ENCODE measurements at places on chromosomes 1 and 21.
A peak's percentile ranks its signal among the peaks of the same experiment; 100 is the strongest.

DNA sequence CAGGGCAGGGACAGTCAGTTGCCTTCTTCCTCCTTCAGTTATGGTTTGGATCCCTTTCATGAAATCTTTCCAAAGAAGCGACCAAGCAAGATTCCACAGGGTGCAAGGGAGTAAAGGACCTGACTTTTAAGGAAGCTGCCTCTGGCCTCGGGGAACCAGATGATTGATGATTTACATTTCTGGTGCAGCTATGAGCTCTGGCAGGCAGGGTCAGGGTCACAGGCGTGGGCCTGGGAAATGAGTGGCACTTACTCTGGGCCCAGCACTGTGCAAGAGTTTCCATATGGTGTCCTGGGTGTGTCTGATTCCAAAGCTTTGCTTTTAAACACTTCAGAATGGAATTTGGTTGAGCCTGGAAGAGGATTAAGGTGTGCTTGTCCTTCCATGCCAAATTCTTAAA lies 7.2 kb upstream of the CRABP2 start:
- no peak for DNase-seq

GRCh38 chr1:66276218-66276617 lies 257.7 kb upstream of the SGIP1 start:
- no peak for DNase-seq

DNA sequence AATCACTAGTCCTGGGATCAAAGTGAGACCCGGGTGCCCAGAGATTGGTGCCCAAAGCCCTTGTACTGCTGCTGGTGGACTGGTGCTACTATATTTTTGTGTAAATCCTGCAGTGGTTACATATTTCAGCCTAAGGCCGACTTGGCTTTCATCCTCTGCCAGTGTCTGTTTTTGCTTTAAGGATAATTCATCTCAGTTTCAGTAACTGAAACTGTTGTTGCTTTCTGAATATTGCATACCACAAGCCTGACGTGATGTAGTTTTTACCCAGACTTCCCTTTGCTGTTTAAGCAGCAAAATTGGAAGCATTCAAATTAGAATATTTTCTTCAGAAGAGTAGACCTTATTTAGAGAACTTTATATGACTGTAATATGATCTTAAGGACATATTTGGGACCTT lies 341.8 kb downstream of the RYR2 start:
- no peak for DNase-seq

DNA sequence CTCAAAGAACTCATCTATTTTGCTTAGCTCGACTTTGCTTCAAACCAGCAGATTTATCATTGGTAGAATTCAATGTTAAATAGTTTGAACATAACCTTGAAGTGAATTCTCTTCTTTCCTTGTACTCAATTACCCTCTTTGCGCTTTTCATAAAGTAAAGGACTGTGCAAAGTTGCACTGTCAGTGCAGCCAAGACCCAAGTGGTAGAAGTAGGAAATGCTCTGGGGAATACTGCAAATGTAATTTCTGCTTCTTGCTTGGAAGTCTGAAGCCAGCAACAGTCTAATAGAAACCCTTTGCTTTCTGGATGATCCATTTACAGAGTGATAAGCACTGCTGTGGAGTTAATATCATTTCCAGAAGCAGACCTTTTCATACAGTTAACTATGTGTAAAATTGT lies 936.7 kb upstream of the TMPRSS15 start:
- no peak for DNase-seq

GRCh38 chr1:215251428-215251827 lies 168.9 kb downstream of the KCNK2 start:
- no peak for DNase-seq

DNA sequence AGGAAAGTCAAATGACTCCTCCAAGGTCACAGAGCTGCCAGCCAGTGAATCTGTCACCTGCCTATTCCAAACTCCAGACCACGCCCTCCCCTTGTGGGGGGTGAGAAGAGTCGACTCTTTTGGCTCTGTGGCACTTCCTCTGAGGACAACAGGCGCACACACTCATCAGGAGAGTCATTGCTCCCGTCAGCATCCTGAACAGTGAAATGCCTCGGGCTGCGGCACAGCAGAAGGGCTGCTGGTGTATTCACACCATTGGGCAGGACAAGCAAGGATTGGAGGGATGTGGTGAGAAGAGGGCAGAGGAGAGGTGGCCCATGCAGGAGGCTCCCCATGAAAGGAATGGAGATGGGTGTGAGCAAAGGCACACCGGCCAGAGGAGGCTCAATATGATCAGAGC lies 239.0 kb downstream of the TOMM20 start:
- no peak for DNase-seq

GRCh38 chr1:200038981-200039848 lies 11.7 kb downstream of the NR5A2 start:
- no peak for DNase-seq

DNA sequence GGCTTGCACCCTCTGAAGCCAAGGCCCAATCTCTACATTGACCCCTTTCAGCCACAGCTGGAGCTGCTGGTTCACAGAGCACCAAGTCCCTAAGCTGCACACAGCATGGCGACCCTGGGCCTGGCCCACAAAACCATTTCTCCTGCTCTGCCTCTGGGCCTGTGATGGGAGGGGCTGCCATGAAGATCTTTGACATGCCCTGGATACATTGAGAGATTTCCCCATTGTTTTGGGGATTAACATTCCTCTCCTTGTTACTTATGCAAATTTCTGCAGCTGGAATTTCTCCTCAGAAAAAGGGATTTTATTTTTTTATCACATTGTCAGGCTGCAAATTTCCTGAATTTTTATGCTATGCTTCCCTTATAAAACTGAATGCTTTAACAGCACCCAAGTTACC lies 235.8 kb downstream of the COL11A1 start:
- DNase-seq: no peak

GRCh38 chr1:153370146-153370545 lies 5.3 kb downstream of the S100A12 start:
- no peak for DNase-seq

DNA sequence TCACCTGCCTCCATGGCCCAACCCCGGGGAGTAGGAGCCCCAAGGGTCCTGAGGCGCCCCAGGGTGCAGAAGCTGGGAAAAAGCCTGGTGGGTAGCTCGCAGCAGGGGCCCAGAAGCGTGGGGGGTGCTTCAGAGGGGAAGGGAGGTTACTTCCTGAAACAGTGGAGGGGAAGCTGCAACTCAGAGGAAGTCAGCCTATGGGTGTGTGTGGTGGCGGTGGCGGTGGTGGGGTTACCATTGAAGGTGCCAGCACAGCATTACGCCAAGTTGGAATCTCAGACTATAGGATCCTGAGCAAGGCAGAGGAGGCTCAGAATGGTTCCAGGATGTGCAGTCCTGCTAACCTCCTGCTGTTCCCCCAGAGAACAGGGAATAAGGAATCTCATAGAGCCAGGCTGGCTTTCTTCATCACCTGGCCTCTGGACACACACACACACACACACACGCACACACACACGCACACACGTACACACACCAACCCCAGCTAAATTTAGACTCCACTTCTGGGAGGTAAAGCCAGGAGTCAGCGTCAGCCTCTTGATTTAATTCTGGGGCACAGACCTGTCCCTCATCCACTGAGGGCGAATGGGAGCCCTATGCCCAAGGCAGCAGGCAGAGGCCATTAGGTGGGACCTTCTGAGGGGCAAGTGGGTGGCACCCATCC lies 1.3 kb downstream of the DENND4B start:
- no peak for DNase-seq

GRCh38 chr1:238223076-238223640 lies 332.4 kb upstream of the ZP4 start:
- DNase-seq: peak; percentile 12

DNA sequence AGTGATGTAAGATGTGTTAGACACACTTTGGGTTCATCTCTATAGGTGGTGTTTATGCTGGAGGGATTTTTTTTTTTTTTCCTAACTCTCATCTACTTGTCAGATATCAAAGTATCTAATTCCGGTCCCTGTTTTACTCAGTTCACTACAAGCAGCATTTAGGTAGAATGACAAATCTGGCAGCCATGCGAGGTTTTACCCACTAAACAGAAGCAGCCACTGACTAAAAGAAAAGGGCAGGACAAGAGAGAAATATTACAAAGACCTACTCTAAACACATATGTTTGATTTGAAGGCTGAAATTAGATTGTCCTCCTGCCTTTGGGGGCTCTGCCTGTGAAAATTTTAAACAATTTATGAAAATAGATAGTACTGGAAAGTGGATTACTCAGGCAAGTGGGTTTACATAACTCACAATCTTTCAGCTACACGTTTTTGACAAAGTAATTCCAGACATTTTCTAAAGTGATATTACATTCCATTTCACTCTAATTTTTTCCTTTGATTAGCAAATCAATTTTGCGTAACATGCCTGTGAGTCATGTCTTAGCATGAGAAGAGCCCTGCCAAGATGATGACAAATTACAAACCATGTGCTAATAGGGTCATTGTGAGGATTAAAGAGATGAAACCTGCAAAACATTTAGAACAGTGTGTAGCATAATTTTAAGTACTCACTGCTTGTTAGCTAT lies 172.6 kb downstream of the PLA2G4A start:
- peak; percentile 14 for DNase-seq

GRCh38 chr21:35651196-35651595 lies 409.1 kb downstream of the SETD4 start:
- no peak for DNase-seq

- no peak for DNase-seq
Observed at GRCh38 chr1:247366926-247367645, 35.4 kb upstream of the ZNF496 start.

GRCh38 chr1:244063498-244063897 lies 12.4 kb downstream of the ZBTB18 start:
- DNase-seq: no peak

DNA sequence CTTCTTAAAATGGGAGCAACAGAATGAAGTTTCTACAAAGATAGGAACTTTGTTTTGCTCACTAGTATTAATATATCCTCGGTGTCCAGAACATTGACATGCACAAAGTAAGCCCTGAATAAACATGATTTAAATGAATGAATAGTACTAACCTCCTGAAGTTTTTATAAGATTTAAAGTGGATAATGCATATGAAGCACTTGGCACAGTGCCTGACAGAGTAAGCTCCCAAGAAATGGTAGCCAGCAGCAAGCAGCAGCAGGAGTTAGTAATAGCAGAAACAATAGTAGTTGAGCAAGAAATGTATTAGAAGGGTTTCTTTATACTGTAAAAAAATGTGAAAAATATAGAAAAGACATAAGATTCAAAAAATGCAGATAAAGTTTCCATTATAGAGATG lies 258.1 kb upstream of the C1orf87 start:
- no peak for DNase-seq

- DNase-seq: no peak
Observed at GRCh38 chr1:22341791-22342605, 109.7 kb upstream of the ZBTB40 start.

DNA sequence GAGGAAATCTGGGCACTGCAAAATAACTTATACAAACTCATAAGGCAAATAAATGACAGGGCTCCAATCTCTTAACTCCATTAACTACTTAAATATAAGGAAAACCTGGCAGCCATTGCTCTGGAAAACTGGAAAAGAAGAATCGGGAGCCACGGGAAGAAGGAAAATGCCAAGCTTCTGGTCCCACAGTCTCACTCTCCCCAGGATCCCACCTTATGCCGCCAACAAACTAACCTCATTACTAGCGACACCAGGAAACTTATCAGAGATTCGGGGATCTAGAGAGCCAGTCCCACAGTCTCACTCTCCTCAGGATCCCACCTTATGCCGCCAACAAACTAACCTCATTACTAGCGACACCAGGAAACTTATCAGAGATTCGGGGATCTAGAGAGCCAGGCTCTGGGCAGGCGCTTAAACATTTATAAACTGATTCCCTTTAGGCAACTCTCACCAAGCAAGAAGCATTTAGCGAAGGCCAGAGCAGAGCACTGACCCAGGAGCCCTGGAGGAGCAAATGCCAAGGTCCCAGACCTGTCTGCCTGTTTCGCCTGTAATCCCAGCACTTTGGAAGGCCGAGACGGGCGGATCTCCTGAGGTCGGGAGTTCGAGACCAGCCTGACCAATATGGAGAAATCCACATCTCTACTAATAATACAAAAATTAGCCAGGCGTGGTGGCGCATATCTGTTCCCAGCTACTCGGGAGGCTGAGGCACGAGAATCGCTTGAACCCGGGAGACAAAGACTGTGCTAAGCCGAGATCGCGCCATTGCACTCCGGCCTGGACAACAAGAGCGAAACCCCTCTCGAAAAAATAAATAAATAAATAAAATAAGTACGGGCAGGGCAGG lies 720 bp downstream of the PSMB2 start:
- DNase-seq: no peak

DNA sequence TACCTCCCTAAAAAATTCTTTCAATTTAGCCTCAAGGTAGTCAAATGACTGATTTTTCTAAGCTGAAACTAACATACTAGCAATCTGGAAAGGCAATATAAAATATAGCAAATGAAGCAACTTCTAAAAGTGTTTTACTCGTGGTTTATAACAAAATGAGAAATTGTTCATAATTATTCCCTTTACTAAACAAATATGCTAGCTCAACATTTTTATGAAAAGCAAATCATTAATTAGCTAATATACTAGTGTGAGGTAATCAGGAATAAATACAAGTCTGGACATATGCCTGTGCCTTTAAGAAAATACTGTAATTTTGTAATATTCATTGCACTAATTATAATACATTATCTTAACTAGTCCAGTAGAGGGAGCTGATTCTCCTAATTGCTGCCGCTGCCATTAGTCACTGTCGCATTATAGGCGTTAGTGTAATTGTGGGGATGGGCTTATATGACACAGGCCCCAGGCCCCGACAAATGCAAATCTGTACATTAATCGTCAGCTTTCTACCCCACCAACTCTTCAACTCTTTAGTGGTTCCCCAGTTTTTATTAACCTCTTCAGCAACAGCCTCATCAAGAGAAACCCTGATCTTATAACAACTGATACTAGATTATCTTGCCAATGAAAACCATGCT lies 160.9 kb downstream of the GABPA start:
- DNase-seq: peak; percentile 31

GRCh38 chr1:112358061-112358770 lies 37.8 kb upstream of the CTTNBP2NL start:
- no peak for DNase-seq

DNA sequence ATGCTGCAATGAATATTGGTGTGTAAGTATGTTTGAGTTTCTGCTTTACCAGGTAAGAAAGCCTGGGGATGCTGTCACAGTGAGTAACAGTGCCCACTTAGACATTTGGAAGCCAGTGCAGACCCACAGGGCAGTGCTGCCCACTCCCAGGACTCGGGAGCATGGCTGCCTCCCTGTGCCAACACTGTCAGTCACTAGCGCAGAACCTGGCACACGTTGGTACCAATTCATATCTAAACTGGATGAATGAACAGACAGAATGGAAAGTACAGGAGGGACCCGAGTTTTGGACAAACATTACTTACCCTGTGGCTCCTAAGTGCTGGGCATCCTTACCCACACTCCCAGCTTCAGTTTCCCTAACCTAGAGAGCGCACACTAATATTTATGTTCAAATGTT lies 1.6 kb upstream of the EVA1C start:
- no peak for DNase-seq
